ENCODE measurements at places on chromosomes 1 and 21.

GRCh38 chr1:178337091-178337706, 159.6 kb downstream of the CLEC20A start:
- no peak for DNase-seq

DNA sequence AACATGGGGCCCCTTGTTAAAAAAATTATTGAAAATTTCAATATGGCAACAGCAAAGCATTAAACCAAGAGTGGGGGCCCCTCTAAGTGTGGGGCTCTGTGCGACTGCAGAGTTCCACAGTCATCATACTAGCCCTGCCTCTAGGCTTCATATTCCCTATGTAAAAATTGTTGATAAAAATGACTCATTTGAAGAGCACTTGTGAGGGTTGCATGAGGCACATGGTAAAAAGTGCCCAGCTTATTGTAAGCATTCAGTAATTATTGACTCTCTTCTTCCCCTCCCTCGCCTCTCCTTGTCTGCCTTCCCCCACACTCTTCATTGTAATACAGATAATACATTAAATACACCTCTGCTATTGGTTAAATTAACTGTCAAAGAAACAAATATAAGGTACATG, 86.7 kb upstream of the PTBP2 start:
- no peak for DNase-seq

GRCh38 chr1:201229771-201230635, 39.4 kb downstream of the IGFN1 start:
- DNase-seq = no peak

GRCh38 chr1:49971088-49971487, 52.7 kb downstream of the AGBL4 start:
- DNase-seq = no peak

GRCh38 chr21:45848331-45848730, 133.2 kb upstream of the COL6A1 start:
- DNase-seq = no peak

DNA sequence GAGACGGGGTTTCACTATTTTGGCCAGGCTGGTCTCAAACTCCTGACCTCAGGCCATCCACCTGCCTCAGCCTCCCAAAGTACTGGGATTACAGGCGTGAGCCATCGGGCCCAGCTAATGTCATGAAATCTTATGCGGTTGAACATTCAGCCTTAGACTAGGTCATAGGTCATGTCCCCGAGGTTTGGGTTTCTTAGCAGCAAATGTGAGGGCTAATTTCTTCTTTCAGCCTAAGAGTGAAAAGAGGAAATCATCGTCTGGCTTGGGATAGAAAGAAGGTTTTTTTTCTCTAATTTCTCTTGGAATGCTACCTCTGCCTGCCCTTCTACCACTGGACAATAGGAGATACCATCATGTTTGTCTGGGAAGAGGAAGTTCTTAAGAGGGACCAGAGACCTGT, 18.0 kb upstream of the PIK3CD start:
- no peak for DNase-seq

- DNase-seq = no peak
Observed at GRCh38 chr1:64570267-64570855, 100.4 kb downstream of the CACHD1 start.

GRCh38 chr1:172483448-172483847, 39.6 kb upstream of the PIGC start:
- DNase-seq = no peak

GRCh38 chr1:9784508-9785133, 39.1 kb downstream of the CLSTN1 start:
- DNase-seq = peak; percentile 61

- DNase-seq = no peak
Observed at GRCh38 chr1:74246315-74246714, 11.1 kb downstream of the TNNI3K start.

- no peak for DNase-seq
Observed at GRCh38 chr1:240332672-240333071, 241.0 kb downstream of the FMN2 start.

- DNase-seq = no peak
Observed at GRCh38 chr1:180951836-180952656, 39.3 kb downstream of the KIAA1614 start.

GRCh38 chr1:151596166-151596953, 15.5 kb upstream of the SNX27 start:
- DNase-seq = no peak

GRCh38 chr1:87826681-87827251, 498.1 kb downstream of the LMO4 start:
- peak; percentile 13 for DNase-seq

DNA sequence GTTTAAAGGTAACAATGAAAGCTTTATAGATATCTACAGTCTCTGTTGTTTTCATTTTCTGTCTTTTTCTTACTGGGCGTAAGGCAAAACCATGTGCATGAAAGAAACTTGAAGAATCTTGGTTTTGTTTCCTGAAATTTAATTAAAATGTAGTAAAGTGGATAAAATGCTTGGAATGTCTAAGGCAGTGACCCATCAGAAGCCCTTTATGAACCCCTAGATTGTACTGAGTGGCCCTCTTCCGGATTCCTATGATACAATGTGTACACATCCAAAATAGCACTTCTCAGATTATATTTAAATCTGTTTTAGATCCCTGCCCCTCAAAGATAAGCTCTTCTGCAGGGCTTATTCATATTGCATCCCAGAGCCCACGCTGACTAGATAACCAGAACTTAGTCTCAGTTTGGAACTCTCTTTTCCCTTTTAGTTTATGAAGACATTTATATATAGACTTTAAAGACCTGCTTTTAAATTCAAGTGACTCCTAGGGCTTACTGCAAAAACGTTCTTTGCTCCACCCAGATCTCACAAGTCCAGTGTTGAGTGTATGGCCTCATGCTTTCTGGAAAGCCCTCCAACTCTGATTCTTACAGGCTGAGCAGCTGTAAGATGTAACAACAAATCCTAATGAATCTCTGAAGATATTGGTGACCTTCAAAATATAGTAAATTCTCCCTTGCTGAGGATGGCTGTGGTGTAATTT, 142.9 kb downstream of the LRRC7 start:
- no peak for DNase-seq

- DNase-seq = no peak
Observed at GRCh38 chr1:115668579-115668978, 26.8 kb downstream of the VANGL1 start.

GRCh38 chr1:203996126-203996525, 76.8 kb upstream of the SOX13 start:
- DNase-seq = no peak

- no peak for DNase-seq
Observed at GRCh38 chr1:58293388-58293787, 253.1 kb downstream of the OMA1 start.

- DNase-seq = peak; percentile 76
Observed at GRCh38 chr1:169604781-169605560, 18.7 kb upstream of the F5 start.

DNA sequence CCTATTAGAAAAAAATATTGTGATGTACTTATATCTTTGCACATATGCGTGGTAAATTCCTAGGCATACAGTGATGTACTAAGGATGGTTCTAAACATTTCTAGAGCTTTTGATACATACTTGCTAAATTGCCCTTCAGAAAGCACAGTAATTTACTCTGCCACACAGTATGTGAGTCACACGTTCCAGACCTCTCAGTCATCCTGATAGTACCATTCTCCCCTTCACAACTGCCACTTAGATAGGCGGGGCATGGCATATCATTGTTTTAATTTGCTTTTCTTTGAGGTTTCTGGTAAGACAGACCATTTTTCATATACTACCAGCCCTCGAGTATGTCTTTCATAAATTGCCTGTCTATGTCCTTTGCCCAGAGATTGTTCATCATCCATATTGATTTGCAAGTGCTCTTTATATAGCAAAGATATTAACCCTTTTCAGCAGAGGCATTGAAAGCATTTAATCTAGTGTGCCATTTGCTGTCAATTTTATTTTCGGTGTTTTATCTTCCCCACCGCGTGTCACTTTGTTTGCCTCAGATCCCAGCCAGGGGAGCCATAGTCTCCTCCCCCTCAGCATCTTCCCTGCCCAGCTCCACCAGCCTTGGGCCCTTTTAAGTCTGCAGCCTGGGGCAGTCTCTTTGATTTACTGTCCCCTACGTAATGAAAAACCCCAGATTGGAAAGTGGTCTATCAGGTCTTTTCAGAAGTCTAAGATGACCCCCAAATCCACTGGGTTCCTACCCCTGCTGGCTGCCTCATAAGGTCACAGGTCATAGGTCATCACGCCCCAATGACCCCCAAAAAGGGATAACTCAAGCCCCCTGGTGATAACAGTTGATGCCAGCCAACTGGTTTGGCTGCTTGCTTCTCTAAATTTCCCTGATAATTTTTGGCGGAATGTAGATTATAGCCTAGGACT, 11.8 kb upstream of the PAX7 start:
- DNase-seq = no peak

GRCh38 chr1:183061194-183061593, 38.0 kb downstream of the LAMC1 start:
- no peak for DNase-seq

- DNase-seq = no peak
Observed at GRCh38 chr1:45846931-45847330, 43.5 kb downstream of the MAST2 start.

DNA sequence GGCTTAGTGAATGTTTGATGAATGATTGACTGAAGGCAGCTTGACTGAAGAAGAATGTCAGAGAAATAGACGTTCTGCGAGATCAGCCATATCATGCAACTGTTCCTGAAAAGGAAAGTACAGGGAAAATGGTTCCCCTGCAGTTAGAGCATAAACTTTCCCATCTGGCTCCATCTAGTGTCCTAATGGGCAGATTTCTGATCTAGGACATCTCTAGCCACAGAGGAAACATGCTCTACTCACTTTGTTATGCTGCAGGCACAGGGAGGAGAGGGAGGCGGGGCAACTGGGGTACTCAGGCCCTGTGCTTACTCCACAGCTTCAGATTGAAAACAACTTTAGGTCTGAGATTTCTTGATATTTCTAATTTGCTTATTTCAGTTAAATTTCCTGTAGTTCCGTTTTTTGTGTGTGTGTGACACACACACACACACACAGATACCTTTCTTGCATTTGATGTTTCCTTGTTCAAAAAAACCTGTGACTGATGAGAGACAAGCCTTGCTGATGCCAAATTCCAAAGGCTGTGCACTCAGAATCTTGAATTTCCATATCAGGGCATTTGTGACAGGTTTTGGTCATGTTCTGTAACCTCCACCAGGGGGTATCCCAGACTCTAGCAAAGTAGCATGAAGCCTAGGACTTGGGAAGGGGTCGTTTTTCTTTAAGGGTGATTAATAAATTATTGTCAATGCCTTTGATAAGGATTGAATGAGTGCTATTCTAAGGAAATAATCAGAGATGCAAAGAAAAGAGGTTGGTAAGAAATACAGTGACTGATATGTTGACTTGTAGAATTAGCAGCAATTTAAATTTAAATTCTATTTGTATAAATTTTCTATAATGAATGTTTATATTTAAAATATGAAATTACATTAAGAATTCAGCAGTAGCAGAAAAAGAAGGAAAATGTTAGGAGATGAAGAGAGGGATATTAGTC, 139.7 kb upstream of the BEND5 start:
- no peak for DNase-seq

- no peak for DNase-seq
Observed at GRCh38 chr1:100229681-100230443, 19.8 kb downstream of the DBT start.

- no peak for DNase-seq
Observed at GRCh38 chr1:215749414-215749813, 182.3 kb downstream of the KCTD3 start.

- DNase-seq = no peak
Observed at GRCh38 chr1:18466676-18467075, 14.1 kb upstream of the KLHDC7A start.

DNA sequence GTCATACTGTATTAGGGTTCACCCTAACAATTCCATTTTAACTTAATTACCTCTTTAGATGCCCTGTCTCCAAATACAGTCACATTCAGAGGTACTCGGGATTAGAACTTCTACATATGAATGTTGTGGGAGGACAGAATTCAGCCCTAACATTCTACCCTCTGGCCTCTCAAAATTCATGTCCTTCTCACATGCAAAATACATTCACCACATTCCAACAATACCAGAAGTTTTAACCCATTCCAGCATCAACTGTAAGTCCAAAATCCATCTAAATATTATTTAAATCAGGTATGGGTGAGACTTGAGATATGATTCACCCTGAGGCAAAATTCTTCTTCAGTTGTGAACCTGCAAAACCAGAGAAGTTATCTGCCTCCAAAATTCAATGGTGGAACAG, 14.5 kb downstream of the LY9 start:
- no peak for DNase-seq

DNA sequence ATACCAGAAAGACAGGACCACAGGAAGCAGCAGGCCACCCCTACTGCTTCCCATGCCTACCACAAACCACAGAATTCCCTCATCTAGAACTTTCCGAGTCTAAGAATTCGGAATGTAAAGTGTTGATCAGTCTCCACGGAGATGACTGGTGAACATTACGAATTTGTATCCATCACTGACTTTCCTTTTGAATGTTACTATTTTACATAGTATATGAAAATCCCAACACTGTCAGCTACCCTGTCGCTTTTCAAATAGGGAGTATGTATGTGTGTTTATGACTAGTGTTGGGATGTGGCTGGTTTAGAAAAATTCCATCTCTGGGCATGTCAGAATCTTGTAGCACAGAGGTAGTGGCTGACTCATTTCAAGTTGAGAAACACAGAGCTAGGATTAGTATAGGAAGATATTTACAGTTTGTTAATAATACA, 118.2 kb downstream of the COQ8A start:
- DNase-seq = no peak

DNA sequence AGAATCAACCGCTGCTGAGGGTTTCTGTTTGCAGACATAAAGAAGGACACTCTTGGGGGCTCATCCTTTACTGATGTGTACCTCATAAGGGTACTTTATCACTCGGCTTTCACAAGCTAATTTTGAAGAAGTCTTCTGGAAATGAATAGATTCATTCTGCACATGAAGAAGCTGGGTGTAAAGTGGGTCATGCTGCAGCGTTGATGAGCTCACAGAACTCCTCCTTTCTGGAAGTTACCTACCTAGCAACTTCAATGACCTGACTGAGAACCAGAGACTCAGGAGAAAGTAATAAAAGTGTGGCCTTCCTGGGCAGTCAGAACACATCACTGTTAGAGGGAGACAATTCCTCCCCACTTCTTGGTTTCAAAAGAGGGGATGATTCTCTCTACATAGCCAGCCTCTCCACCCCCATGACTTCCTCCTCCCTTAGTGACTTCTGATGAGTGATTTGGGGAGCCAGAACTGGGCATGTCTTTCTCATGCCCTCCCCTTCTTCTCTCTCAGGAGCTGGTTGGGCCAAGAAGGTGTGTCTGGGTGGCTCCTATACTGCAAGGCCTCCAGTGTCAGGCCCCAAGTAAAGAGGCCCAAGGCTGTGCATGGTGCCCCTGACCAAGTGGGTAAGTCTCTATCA, 27.0 kb downstream of the PCNX2 start:
- DNase-seq = no peak

DNA sequence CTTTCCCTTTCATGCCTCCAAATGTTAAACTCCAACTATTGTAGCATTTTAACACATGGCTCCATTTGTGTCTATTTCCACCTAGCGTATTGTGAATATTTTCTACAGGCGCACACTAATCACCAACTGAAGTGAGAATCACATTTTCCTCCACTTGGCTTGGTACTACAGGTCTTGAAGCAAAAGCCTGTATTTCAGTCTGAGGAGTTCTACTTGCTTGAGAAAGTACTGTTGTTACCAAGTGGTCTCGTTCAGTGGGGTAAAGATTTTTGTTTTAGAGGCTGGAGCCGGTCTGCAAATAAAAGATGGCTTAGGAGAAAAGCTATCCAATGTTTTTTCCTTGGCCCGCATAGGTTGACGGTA, 550 bp upstream of the PTBP2 start:
- no peak for DNase-seq
